ENCODE measurements at places on chromosomes 16 and 17.

GRCh38 chr17:65485388-65486299, 75.8 kb downstream of the AXIN2 start:
- DNase-seq: no peak

DNA sequence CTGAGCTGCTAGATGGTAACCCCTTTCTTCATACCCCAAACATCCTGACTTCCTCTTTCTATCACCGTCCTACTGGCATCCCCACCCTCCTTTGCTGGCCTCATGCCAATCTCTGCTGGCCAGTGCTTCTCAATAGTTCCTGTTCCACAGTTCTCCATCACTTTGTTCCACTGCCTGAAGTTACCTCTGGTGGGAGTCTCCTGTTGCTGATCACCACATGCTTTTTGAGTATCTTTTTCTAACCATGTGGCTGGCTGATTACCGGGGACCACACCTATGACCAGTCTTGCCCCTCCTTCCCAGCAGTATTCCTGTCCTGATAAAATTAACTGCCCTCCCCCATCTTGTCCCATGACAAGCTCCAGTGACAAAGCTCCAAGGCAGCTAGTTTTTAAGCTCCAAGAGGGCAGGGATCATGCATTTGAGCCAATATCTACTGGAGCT, 380.4 kb upstream of the CCL2 start:
- DNase-seq: no peak

DNA sequence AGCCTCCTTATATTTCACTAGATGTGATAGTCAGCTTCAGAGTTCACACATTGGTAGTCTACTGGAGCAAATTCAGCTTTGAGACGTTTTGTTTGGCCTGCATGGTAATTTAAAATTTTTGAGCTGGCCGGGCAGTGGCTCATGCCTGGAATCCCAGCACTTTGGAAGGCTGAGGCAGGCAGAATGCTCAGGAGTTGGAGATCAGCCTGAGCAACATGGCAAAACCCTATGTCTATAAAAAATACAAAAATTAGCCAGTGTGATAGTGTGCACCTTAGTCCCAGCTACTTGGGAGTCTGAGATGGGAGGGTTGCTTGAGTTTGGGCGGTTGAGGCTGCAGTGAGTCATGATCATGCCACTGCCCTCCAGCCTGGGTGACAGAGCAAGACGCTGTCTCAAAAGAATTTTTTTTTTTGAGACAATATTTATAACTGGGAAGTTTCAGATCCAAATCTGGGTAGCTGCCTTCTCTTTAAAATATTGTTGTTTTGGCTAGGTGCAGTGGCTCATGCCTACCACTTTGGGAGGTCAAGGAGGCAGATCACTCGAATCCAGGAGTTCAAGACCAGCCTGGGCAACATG, 4.8 kb upstream of the BLMH start:
- no peak for DNase-seq

- DNase-seq: no peak
Measured at GRCh38 chr16:90015586-90016338, 3.5 kb downstream of the DBNDD1 start.

DNA sequence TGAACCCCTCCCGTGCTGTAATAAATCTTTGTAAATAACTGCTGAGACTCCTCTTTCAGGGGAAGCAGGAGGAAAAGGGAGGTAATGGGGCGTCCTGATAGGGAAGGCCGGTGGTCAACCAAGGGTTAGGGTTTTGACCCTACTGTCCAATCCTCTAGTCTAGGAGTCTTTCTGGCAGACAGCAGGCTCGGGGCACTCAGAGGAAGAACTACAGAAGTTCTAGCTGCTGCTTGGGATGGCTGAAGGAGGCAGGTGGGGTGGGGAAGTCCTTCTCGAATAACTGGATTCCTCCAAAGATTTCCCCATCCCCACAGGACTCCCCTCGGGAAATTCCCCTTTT, 387 bp upstream of the STARD3 start:
- no peak for DNase-seq

GRCh38 chr17:2990396-2990795, 73.0 kb downstream of the OR1D5 start:
- no peak for DNase-seq

GRCh38 chr17:67769231-67769630, 51.5 kb downstream of the NOL11 start:
- DNase-seq: no peak

All from stimulated activated naive CD8-positive, alpha-beta T cell treated with anti-CD3 and anti-CD28 coated beads, Interleukin-15, amount 100 ng/mL, for 72 hours (primary cell).